Stimulated activated CD8-positive, alpha-beta memory T cell treated with anti-CD3 and anti-CD28 coated beads, Interleukin-7, amount 100 ng/mL, for 24 hours (primary cell): ENCODE measurements at places on chromosomes 5 and 9.

GRCh38 chr5:1214936-1215220 lies 10.3 kb upstream of the SLC6A18 start:
- DNase-seq = no peak

DNA sequence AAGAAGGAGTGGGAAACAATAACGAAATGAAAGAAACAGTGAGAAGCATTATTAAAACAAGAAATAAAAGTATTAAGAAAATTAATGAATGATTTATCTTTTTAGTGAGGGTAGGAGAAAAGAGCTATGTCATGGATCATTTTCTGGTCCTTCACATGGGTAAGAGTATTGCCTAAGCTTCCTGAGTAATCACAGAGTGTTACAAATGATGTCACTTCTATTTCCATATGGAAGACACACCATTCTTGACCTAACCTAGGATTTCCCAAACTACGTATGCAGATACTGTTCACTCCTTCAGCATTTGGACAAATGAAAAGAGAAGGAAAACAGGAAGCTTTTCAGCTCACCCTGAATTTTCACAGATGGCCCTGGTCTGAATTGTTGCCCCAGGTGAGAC lies 3.3 kb upstream of the TSLP start:
- no peak for DNase-seq

GRCh38 chr5:142894749-142895148 lies 124.6 kb downstream of the ARHGAP26 start:
- DNase-seq = no peak

DNA sequence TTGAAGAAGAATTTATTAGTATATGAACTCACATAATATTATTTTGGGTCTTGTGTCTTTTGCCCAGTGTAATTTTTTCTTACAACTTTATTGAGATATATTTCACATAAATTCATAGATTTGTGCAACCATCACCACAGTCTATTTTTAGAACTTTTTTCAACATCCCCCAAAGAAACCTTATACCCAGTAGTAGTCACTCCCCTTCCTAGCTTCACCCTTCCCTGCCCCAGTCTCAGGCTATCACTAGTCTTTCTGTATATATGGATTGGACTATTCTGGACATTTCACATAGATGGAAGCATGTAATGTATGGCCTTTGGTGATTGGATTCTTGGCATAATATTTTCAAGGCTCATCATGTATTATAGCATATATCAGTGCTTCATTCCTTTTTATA lies 67.8 kb downstream of the MAN2A1 start:
- DNase-seq = no peak

- DNase-seq = no peak
These were observed 104.0 kb upstream of the POU5F2 start for GRCh38 chr5:93845376-93845775.

GRCh38 chr5:74251141-74252035 lies 389.1 kb downstream of the ENC1 start:
- no peak for DNase-seq

GRCh38 chr5:173802670-173803165 lies 85.4 kb upstream of the CPEB4 start:
- no peak for DNase-seq

GRCh38 chr5:56358046-56358445 lies 124.9 kb upstream of the ANKRD55 start:
- no peak for DNase-seq

DNA sequence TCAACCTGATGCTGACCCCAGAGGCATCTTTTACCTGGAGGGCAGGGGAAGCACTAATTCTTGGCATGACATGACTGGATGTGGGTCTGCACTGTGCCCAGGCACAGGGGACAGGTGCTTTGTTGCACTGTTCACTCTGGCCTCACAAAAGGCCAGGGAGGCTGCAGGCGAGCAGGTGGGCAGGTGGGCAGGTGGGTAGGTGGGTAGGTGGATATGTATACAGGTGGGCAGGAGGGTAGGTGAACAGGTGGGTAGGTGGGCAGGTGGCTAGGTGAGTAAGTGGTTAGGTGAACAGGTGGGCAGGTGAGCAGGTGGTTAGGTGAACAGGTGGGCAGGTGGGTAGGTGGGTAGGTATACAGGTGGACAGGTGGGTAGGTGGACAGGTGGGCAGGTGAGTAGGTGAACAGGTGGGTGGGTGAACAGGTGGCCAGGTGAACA lies 1.5 kb downstream of the PAEP start:
- DNase-seq = no peak

DNA sequence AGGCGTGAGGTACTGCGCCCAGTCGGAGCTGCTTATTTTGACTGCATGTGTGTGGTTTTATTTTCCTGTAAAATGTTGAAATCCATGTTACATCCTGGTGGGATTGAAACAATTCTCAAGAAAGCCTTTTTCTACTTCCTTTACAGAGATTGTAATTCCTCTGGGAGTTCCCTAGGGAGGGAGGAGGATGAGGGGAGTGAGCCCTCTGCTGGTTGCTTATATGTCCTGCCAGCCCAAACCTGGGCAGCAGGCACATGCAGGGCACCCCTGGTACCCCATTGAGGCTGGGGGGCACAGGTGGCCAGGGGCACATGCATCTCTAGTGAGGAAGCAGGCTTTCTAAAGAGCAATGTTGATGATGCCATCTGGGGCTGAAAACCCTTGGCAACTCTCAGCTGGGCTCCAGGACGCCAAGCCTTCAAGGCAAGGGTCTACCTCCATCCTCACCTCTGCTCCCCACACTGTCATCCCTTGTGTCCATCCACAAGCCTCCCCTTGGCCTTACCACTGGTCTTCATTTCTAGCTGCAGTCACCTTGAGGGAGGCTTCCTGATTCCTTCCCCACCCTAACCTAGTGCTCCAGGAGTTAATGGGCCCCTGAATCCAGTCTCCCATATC lies 84.7 kb upstream of the TNFSF8 start:
- no peak for DNase-seq

DNA sequence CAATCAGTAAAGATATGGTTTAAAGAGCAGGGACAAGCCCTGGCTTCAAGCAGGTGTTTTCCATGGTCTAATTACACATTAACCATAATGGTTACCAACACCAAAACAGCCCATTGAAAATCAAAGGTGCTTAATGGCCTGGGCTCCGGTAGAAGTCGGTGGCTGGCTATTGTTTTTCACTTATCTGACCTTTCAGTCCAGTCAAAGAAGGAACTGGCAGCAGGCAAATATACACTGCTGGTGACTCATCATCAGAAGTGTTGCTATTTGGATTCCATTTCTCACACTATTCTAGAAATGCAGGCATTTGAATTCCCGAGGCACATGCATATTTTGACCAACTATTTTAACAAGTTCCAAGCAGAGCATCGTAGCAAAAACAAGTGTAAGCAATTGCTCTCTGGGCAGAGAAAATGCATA lies 26.3 kb upstream of the GABRP start:
- no peak for DNase-seq

DNA sequence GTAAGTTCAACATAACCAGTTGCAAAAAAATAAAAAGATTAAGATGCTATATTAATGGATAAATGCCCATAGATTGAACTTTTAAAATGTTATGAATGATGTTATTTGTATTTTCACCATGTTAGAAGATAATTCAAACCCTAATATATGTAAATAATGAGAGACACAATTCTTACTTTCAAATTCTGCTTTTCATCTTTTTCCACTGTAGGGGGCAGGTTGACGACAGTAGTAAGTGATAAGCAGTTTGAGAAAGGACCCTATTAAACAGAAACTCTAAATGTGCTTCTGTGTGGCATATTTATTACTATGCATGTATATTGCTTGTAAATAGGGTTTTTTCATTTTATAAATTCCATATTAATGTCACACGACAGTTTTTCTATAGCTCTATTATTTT lies 591.1 kb downstream of the SEMA5A start:
- DNase-seq = no peak

DNA sequence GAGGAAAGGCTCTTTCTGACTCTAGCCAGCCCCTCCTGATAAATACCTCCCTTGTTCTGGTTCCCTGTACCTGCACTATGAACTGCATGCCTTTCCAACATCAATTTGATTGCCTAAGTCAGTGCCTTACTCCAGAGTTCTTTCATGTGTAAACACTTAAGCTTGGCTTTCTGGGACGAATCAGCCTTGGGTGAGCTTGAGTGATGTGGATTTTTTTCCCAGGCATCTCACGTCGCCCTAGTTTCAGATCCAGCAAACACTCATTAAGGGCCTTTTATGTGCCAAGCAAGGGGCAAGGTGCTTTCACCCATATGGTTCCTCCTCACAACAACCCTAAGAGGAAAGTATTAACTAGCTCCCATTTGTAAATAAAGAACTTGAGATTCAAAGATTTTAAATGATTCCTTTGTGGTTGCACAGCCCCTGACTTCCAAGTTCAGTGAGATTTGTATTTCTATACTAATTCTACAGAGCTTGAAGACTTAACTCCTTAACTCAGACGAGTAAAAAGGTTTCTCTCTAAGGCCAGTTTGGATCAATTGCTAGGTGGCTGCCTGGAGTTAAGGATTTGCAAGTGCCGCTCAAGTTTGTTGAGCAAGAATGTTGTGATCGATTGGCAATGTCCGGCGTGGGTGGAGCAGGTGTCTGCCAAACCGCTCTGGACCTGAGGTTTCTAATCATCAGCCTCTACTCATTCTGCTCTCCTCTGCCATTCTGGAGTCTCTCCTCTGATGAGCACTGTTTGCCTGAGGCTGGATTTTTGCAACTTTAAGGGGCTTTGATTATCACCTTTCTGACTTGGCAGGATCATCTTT lies 20.2 kb upstream of the TJP2 start:
- DNase-seq = no peak

GRCh38 chr5:159459132-159459627 lies 128.9 kb upstream of the IL12B start:
- DNase-seq = no peak

- DNase-seq = no peak
These were observed 47.7 kb downstream of the UGCG start for GRCh38 chr9:111944241-111944866.

- no peak for DNase-seq
These were observed 33.0 kb downstream of the SNX30 start for GRCh38 chr9:112783551-112783954.

GRCh38 chr9:120926397-120926928 lies at the start of gene TRAF1:
TRAF1 (minus strand) TSS chr9:120926796; CDS start chr9:120926075, 721 bp downstream.
- DNase-seq = no peak

DNA sequence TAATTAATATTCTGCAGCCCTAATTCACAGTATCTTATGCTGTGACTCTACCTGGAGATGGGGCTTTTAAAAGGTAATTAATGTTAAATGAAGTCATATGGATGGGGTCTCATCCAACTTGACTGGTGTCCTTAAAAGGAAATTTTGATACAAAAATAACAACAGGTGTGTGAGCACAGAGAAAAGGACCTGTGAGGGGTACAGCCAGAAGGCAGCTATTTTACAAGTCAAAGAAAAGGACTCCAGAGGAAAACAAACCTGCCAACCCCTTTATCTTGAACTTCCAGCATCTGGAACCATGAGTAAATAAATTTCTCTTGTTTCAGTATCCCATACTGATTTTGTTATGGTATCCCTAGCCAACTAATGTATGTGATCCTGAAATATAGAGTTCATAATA lies 250.3 kb downstream of the TMEM232 start:
- DNase-seq = no peak

DNA sequence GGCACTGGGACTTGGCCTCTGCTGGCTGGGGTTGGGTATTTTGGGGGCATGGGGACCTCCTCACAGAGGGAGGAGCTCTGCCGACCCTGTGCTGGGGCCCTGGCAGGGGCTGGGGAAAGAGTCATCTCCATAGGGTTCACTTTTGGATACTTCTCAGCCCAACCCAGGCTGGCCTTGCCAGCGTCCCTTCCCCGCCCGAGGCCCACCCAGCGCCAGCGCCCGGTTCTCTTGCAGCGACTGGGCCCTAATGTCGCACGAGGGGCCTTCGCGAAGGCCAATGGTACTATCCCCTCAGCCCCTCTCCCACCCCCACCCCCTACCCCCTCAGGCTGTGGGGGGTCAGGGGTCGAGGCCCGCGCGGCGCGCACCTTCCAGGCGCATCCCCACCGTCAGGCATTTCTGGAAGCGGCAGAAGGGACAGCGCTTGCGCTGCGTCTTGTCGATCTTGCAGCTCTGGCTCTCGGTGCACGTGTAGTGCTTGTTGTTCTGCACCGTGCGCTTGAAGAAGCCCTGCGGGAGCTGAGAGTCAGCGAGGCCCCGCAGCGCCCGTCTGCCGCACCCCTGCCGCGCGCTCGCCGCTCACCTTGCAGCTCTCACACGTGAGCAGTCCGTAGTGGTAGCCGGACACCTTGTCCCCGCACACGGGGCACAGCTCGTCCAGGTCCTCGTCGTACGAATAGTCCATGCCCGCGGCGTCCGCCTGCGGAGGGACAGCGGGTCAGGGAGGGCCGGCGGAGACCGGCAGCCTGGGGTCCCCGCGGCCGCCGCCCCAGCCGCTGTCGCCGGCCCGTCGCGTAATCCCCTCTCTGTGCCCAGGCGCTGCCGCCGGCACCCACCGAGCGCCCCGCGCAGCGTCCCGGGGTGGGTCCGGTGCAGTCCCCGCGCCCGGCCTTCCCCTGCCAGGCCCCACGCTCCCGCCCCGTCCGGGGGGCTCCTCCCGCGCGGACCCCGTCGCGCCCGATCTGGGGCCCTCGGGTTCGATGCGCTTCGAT lies 4.2 kb downstream of the NR5A1 start:
- no peak for DNase-seq

GRCh38 chr9:134662143-134662876 lies 20.7 kb downstream of the COL5A1 start:
- no peak for DNase-seq

DNA sequence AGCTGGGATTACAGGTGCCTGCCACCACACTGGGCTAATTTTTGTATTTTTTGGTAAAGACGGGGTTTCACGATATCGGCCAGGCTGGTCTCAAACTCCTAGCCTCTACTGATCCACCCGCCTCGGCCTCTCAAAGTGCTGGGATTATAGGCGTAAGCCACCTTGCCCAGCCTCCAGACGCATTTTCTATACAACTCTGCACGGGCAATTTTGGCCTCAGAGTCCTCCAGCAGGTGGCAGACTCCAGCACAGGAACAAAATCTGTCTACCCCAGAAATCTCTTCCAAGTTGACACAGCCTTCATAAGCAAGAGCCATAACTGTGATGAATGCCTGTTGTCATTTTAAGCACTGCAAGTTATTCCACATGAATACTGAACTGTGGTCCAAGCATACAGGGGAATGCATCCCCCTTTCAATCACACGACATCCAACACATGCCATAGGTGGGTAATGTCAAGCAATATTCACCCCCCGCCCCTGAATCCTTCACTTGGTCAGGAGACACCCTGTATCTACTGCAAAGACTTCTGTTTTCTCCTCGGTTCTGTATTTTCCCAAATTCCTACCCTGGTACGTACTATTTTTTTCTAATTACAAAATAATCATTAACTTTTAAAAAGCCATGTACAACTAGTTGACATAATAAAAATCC lies 50.8 kb downstream of the ALDH7A1 start:
- DNase-seq = no peak

DNA sequence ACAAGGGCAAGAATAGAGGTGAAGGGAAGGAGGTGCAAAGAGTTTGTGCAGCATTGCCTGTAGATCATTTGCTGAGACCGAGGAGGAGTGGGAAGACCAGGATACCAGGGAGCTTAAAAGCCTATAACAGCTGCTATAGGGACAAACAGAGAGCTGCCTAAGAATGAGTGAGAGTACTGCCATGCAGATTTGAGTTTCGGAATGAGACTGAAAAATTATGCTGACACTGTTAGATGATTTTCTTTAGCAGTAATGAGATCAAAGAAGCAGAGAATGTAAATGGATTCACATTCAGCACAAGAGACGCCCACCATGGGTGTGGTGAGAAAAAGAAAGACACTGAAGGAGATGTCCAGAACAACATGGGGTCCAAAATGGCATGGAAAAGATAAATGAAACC lies 69.7 kb downstream of the EPB41L4A start:
- DNase-seq = no peak
